ENCODE measurements at places on chromosomes 11 and 22.

- DNase-seq, result no peak
Measured at GRCh38 chr22:25130462-25130861, 69.2 kb upstream of the CRYBB3 start.

DNA sequence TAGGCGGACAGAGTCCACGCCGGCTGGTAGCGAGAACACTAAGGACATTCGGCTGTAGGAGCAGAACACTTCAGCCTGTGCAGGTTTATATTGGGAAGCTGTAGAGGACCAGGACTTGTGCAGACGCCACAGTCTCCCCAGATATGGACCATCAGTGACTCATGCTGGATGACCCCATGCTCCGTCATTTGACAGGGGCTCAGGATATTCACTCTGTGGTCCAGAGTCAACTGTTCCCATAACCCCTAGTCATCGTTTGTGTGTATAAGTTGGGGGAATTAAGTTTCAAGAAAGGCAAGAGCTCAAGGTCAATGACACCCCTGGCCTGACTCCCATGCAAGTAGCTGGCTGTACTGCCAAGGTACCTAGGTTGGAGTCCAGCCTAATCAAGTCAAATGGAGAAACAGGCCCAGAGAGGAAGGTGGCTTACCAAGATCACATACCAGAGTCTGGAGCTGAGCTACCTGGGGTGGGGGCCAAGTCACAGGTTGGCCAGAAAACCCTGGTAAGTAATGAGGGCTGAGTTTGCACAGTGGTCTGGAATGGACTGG, 17.2 kb downstream of the P2RY2 start:
- no peak for DNase-seq

DNA sequence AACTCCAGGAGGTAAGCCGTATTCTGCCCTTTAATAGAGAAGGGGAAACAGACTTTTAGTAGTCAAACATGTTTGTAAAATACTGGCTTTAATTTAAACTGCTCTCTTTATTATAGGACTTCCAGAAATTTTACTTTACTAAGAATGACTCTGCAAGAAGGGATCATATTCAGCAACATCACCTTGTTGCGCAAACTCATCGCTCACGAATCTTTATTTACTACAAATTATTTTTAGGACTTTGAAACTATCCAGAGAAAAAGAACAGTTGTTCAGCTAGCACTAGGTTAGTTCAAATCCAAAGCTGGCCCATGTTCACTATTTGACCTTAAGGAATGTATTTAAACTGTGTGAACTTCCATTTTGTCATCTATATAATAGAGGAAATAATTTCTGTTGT, 498.3 kb upstream of the TENM4 start:
- no peak for DNase-seq

- no peak for DNase-seq
Measured at GRCh38 chr11:35663408-35663702, 780 bp downstream of the TRIM44 start.

DNA sequence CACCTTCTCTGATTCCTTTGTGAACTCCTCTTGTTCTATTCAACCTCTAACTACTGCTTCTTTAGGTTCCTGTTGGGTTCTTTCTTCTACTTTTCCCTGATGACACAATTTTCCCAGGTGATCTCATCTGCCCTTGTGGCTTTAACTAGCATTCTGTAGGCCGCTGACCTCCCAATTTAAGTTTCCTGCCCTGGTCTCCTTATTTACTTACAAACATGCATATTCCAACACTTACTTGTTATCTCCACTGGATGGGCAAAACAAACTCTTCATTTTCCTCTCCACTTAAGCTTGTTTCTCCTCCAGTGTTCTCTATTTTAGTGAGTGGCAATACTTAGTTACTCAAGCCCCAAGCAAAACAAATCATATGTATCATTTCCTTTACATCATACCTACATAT, 734.5 kb downstream of the METTL15 start:
- DNase-seq, result no peak

GRCh38 chr22:23177197-23177596, 3.1 kb upstream of the BCR start:
- DNase-seq, result no peak

GRCh38 chr11:12675951-12676711, 1.9 kb downstream of the TEAD1 start:
- DNase-seq, result peak; percentile 60

GRCh38 chr11:118961591-118961990, 5.5 kb downstream of the UPK2 start:
- DNase-seq, result no peak

- no peak for DNase-seq
Measured at GRCh38 chr11:66267039-66267378, 1.4 kb upstream of the RAB1B start.

GRCh38 chr22:27877501-27877900, 41.6 kb downstream of the PITPNB start:
- DNase-seq, result no peak

DNA sequence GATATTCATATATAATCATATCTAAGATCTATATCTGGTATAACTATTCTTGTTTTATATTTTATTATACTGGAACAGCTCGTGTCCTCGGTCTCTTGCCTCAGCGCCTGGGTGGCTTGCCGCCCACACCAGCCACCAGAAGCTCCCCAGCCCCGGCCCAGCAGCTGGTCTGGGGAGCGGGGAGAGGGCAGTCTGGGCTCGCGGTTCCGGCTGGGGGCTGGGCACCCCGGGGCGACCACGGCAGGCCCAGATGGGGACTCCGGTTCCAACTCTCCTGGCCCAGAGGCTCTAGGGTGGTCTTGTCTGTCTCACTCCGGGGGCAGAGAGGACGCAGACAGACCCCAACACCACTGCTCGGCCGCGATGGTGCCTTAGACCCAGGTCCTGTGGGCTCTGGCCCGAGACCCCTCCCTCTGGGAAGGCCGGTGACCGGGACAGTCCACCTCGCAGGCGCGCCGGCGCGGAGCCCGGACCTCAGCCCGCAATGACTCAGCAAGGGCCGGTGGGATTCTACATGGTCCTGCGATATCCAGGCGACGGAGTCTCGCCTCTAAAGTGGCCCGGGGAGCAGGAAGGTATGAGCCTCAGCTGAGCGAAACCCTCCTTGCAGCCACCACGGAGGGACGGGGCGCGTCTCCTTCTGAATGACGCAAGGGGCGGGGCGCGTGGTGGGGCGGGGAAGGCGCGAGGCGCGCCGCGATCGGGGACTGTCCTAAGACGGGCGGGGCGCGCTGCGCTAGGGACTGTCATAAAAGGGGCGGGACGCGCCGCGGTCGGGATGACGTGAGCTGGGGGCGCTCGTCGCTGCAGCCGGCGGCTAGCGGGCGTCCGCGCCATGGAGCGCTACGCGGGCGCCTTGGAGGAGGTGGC, at the start of gene DGCR6:
Gene DGCR6, plus strand, starts transcription at position 781 of the 870 bp plus-strand sequence. Its CDS starts 55 bp downstream, at position 836.
- DNase-seq, result no peak

- DNase-seq, result no peak
Measured at GRCh38 chr11:61071913-61072312, 30.4 kb upstream of the CD5 start.

- no peak for DNase-seq
Measured at GRCh38 chr11:122963961-122964360, 17.7 kb downstream of the BSX start.

- DNase-seq, result peak; percentile 78
Measured at GRCh38 chr22:20885557-20886323, 26.9 kb downstream of the SNAP29 start.

DNA sequence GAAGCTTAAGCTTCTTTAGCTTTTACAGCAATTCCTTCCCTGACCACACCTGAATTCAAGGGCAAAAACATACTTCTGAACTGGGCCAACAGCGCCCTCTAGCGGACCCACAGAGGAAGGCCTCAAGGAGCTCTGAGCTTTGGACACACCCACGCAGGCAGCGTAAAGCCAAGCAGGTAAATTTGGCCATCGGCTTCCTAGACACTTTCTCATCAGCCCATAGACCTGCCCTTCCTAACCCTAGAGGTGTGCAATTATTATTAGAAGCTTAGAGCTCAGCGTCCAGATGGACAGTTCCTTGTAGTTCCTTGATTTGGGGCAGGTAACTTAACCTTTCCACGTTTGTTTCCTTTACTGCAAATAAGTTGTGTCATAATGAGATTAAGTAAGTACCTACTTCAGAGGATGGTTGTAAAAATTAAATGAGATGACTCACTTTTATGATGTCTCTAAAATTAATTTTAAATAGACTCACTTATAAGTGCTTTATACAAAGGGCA, 25.7 kb upstream of the HMGXB4 start:
- DNase-seq, result peak; percentile 64

DNA sequence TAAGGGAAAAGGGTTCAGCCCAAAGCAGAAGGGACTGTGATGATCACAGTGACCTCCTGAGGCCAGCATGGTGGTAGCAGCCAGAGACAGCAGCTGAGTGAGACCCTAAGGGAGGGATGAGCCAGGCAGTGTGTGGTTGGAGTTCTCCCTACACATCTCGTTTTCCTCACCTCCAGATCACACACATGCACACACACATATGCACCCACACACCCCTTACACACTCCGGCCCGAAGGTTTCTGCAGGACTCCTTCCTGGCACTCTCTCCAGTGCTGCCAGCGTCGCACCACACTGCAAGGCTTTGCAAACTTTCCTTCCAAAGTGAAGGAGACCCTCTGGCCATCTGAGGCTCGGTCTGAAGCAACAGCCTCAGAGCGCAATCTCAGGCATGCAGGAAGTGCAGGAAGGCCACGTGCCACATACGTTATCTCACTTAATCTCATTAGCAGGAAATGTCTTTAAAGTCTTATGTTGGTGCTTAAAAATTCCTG, 26.9 kb upstream of the TP53I11 start:
- no peak for DNase-seq

DNA sequence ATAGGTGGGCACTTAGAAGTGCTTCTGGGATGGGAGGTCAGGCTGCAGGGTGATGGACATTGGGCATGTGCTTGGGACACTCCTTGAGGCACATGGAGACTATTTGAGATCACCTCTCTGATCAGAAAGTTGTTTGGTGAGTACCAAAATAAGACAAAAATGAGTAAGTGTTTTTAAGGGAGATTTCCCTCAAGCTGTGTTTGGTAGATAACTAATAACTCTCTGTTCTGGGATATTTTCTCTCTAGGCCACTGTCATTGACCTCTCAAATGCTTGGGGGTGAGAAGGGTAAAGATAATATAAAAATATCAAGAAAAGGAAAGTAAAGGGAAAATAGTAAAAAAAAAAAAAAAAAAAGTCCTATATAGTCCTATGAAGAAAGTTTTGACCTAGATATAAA, 117.8 kb downstream of the TEAD1 start:
- DNase-seq, result no peak

- DNase-seq, result no peak
Measured at GRCh38 chr11:133930767-133931448, 25.9 kb downstream of the IGSF9B start.

GRCh38 chr11:46296528-46297448, 19.3 kb downstream of the CREB3L1 start:
- peak; percentile 40 for DNase-seq

- peak; percentile 39 for DNase-seq
Measured at GRCh38 chr11:118263695-118264568, at the start of gene MPZL2. Gene MPZL2, minus strand, starts transcription at chr11:118264297. Its CDS starts 144 bp downstream, at chr11:118264153.

GRCh38 chr11:61752117-61752924, at the start of gene MYRF:
Gene MYRF, plus strand, starts transcription at chr11:61752636. Its CDS starts 109 bp downstream, at chr11:61752745.
- DNase-seq, result no peak

DNA sequence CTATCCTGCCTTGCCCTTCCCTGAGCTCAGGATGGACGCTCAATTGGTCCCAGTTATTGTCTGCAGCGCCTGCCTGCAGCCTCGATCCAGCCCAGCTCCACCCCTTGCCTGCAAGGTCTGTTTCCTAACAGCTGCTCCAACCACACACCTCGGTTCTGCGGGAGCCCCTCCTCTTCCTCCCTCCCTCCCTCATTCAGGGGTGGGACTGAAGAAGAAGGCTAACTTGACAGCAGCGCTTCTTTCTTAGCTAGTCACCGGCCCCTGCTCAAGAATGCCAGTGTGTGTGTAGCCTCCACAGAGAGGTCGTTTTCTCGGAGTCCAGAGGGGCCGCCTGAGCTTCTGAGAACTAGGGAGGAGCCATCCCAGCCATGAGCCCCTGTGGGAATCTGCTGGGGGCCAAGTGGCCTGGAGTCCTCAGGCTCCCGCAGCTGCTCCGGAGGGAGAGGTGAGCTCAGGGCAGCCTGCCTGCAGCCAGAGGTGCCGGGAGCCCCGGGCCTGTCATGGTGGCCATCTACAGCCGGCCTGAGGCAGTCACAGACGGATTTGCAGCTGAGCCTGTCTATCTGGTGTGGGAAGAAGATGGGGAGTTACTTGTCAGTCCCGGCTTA, 36.1 kb downstream of the LIMK2 start:
- DNase-seq, result peak; percentile 88

- no peak for DNase-seq
Measured at GRCh38 chr11:32081901-32082300, 9.0 kb upstream of the RCN1 start.

- DNase-seq, result no peak
Measured at GRCh38 chr22:32588063-32588462, 113.5 kb downstream of the FBXO7 start.

DNA sequence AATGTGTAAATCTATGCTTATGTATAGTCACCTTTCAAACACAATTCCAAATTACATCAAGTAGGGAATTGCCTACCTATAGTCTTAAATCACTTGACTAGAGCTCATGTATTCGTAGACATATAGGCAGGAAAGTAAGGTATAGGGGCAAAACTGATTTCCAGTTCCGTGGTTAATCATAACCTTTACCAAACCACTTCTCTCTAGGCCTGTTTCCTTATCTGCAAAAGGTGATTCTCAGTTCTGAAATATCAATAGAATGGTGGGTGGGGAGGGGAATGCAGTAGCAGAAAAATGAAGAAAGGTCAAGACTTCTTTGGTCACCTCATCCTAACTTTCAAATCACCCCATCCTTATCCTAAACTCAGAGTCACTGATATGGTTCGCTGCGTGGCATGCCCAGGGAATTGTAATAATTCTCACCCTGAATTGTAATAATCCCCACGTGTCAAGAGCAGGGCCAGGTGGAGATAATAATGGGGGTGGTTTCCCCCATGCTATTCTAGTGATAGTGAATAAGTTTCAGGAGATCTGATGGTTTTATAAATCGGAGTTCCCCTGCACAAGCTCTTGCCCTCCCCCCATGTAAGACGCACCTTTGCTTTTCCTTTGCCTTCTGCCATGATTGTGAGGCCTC, 1.9 kb upstream of the ANO5 start:
- no peak for DNase-seq

GRCh38 chr22:27094633-27095308, 437.4 kb downstream of the MIAT start:
- no peak for DNase-seq

DNA sequence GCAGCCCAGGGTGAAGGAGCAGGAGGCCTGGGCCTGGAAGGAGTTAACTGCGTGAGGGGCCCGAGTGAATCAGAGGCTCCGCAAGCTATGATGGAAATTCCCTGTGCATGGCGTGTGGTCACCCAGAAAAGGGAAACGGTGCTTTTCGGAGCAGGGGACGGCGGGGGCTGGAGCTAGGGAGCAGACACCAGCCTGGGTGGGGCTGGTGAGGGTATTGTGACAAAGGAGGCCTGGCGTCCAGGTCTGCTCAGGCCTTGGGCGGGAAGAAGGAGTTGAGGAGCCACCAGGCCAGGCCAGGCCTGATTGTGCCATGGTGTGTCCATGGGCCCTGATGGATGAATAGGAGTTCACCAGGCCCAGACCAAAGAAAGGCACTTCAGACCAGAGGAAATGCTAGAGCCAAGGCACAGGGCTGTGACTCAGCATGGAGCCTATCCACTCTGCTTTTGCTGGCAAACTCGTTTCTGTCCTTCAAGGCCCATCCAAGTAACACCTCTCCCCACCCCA, 12.8 kb upstream of the SPI1 start:
- no peak for DNase-seq
